ENCODE measurements at places on chromosomes 4 and X.

- no peak for DNase-seq
These were observed 156.2 kb upstream of the SLC7A11 start for GRCh38 chr4:138398322-138398721.

GRCh38 chr4:8831221-8832112 lies 40.2 kb downstream of the HMX1 start:
- DNase-seq = no peak

DNA sequence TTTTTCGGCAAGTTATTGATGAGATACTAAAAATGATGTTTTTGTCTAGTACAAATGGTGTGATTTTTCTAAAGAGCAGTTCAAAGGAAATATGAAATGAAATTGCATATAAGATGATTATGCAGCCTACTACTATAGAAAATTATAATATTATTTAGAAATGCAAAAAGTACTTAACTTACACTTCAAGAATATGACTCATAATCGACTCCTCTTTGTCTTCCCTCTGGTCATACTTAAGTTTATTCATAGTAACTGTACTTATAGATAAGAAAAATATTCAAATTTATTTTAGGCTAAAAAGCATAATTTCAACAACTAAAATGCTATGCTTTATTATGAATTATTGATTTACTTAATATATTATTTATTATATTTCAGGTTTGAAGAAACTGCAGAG lies 33.2 kb downstream of the CEP44 start:
- no peak for DNase-seq

GRCh38 chr4:57591073-57591472 lies 480.9 kb upstream of the IGFBP7 start:
- no peak for DNase-seq

DNA sequence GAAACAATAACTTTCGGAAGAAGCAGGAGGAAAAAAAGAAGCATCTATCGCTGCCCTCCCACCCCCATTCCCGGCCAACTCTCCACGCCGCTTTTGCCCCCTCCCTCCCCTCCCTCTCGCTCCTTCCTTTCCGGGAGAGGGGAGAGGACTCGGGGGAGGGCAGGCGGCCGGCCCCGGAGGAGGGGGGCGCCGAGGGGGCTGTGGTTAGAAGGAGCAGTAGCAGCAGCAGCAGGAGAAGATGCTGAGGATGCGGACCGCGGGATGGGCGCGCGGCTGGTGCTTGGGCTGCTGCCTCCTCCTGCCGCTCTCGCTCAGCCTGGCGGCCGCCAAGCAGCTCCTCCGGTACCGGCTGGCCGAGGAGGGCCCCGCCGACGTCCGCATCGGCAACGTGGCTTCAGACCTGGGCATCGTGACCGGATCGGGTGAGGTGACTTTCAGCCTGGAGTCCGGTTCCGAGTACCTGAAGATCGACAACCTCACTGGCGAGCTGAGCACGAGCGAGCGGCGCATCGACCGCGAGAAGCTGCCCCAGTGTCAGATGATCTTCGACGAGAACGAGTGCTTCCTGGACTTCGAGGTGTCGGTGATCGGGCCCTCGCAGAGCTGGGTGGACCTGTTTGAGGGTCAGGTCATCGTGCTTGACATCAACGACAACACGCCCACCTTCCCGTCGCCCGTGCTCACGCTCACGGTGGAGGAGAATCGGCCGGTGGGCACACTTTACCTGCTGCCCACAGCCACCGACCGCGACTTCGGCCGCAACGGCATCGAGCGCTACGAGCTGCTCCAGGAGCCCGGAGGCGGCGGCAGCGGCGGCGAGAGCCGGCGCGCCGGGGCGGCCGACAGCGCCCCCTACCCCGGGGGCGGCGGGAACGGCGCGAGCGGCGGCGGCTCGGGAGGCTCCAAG lies 1.3 kb downstream of the PCDH7 start:
- DNase-seq = no peak

GRCh38 chr4:86627462-86628135 lies 33.5 kb downstream of the PTPN13 start:
- no peak for DNase-seq

- no peak for DNase-seq
These were observed 1.2 kb upstream of the SLC2A9 start for GRCh38 chr4:10022346-10023049.

GRCh38 chr4:158580064-158580463 lies 58.4 kb downstream of the RXFP1 start:
- no peak for DNase-seq

DNA sequence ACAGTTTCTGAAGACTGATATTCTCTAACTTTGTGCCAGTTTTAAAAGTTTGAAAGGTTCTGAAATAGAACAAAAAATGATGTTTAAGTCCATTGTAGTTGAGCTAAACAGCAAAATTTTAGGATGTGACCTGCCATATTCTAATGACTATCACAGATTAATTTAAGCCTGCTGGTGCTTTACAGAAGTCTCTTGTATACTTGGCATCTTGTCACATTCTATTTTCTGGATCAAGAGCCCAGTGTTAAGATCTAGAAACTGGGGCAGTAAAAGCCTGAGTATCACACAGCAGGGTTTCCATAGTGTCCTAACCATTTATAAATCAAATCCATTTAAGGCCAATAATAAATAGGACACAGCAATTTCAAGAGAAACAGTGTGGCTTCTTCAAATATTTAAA lies 12.4 kb downstream of the FSTL5 start:
- DNase-seq = no peak

DNA sequence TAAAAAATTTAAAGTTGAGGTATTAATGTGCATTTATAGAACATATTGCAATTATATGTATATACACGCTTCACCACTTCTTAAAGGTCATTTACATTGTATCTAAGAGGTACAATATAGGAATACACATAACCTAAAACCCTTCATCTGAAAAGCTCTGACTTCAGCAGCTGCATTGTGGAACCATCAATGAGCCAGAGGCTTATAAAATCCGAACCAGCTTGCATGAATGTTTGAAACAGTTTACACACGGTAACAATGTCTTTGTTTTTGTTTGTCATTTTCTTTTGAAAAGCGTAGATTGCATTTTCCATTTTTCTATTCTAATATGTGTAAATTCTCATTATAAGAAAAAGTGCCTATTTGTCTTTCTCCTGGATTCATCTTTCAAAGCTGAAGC lies 221.6 kb downstream of the DCLK2 start:
- no peak for DNase-seq

DNA sequence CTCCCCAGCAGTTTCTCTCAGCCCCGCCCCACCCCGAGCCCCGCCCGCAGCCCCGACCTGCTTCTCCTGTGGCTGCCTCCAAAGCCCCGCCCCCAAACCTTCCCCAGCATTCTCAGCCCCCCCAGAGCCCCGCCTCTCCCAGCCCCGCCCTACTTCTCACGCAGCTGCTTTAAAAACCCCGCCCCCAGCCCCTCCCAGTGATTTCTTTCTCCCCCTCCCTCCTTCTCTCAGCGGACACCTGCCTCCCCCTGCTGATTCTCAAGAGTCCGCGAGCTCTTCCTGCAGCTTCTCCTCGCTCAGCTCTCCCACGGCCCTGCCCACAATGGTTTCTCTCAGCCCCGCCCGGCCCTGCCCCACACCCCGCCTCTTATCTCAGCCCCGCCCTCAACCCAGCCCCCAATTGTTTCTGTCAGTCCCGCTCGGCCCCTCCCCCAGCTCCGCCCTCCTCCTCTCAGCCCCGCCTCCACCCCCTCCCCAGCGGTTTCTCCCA lies 636 bp upstream of the EOLA1 start:
- DNase-seq = peak; percentile 81

- DNase-seq = no peak
These were observed 353.3 kb downstream of the OPHN1 start for GRCh38 chrX:68079961-68080360.

DNA sequence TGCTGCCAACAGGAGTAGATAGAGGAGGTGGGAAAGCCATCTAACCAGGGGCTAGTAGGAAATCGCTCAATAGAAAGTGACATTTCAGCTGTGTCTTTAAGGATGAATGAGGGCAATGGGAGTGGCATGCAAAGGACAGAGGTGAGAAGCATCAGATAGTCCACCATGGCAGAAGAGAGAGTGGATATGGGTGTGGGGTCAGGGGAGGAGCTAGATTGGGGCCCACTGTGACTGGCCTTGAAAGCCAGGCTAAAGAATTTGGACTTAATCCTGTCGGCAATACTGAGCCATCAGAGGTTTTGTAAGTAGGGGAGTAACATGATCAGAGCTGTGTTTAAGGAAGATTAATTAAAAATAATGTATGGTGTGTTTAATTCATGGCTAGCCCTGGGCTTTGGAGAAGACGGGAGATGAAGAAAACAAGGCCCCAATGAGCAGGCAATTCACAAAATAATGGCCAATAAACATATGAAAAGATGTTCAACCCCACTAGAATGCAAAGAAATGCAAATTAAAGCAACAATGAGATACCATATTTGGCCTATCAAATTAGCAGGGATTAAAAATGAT lies 98.1 kb upstream of the PJA1 start:
- DNase-seq = no peak

DNA sequence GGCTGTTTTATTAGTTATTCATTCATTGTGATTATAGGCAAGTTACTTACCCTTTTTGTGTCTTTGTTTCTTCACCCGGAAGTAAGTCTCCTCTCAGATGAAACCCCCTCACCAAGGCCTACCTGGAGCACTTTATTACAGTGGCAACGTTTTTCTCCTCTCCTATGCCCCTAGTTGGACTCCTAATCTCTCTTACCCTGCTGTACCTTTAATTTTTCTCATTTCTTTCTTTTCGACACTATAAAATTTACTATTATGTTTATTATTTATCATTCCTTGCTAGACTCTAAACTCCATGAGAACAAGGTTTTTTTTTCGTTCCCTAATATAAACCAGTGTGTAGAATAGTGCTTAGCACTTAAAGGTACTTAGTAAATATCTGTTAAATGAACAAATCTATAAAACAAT lies 17.5 kb downstream of the STAP1 start:
- no peak for DNase-seq

- no peak for DNase-seq
These were observed 10.5 kb upstream of the TIGD2 start for GRCh38 chr4:89100853-89101252.

- no peak for DNase-seq
These were observed at the start of gene GPR50 for GRCh38 chrX:151176231-151176750. GPR50 (plus strand) TSS chrX:151176584; CDS start chrX:151176722, 138 bp downstream.

DNA sequence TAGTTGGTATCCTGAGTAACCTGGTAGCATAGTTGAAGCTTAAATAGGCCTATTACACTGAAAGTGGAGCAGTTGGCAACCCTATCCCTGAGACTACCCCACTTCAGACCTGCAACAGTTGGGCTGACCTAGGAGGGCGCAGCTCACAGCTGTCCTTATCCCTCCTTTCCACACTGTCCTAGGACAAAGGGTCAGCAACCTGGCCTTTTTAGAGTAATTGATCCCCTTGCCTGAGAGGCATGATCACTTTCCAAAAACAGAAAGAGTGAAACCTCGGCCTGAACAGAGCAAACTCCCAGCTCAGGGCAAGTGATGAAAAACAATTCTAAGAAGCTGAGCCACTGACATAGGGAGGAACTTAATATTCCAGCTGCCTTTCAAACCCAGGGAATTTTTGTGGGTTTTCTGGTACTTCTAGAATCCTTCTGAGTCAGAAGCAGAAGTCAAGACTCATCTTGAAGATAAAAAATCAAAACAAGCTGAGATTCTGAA lies 94.9 kb upstream of the MYOZ2 start:
- no peak for DNase-seq

- no peak for DNase-seq
These were observed 837.4 kb downstream of the TRIML1 start for GRCh38 chr4:188976644-188977115.

DNA sequence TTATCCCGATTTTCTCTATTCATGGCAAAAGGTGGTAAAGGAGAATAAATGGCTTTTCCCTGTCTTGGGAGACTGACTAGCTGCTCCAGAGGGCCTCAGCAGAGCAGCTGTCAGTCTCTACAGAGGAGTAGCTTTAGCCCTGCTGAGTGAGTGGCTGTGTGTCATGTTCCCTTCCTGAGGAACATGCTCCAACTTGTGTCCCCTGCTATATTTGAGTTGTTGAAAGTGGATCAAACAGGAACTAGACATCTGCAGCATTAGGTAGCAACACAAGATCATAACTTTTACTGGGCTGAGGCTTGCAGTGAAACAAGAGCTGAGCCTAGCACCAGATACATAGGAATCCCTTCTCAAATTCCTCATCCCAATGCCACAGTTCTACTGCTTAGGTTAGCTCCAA lies 26.7 kb upstream of the PLAC1 start:
- DNase-seq = no peak

GRCh38 chr4:179755322-179755721 lies 2313.1 kb upstream of the AGA start:
- DNase-seq = no peak

DNA sequence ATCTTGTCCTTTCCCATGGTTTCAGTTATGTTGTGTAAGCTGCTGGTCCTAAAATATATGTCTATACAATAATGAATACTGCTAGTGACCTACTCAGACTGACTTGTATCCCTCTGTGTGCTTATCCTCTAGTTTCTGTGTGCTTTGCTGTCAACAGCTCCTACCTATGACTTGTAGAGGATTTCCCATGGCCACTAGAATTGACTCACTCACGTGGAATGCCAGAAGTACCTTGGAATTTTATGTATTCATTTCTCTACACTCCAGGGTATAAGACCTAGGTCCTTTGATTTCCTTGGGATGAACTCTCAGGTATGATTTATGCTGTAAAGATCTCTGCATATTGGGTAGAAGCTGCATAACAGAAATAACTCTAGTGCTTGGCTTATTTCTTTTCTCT lies 279.9 kb upstream of the SLIT2 start:
- no peak for DNase-seq

GRCh38 chrX:43870758-43871419 lies 11.4 kb downstream of the MAOB start:
- DNase-seq = no peak

- DNase-seq = no peak
These were observed 224.5 kb upstream of the TENM3 start for GRCh38 chr4:182018691-182019090.

- no peak for DNase-seq
These were observed 230.6 kb downstream of the PTTG2 start for GRCh38 chr4:38190717-38191178.

- DNase-seq = no peak
These were observed 238.1 kb upstream of the DIAPH2 start for GRCh38 chrX:96446524-96446923.

- DNase-seq = no peak
These were observed 33.1 kb downstream of the PCDH7 start for GRCh38 chr4:30753316-30753715.

- no peak for DNase-seq
These were observed 36.4 kb downstream of the QDPR start for GRCh38 chr4:17475481-17475880.

GRCh38 chr4:5412751-5413150 lies 295.6 kb downstream of the EVC2 start:
- DNase-seq = no peak
